ENCODE measurements at places on chromosomes 3 and 15. TPM values are rescaled to one million over a fixed set of nuclear protein-coding genes. Genes with fewer than 3 reads are reported as not detected.

Gene SEMA6D
- total RNA-seq: 8.0 TPM

Gene DUOX2
- total RNA-seq: 3.8 TPM

Gene GABRB3
- 3.2 TPM for total RNA-seq

Gene TBCCD1
- 11.3 TPM for total RNA-seq

Gene PLIN1
- total RNA-seq: 1.1 TPM

Gene HCLS1
- 76.5 TPM for total RNA-seq

Gene GOLGA8M
- 3.0 TPM for total RNA-seq

Gene MEGF11
- 3.0 TPM for total RNA-seq

Gene HACL1
- total RNA-seq: 15.2 TPM

Gene CPN2
- not detected for total RNA-seq

Gene ATP8B4
- 9.4 TPM for total RNA-seq

Gene TMEM207
- not detected for total RNA-seq

Gene CFAP100
- not detected for total RNA-seq

Gene GPR62
- not detected for total RNA-seq

Gene MME
- total RNA-seq: 79.1 TPM

Gene RTP4
- total RNA-seq: 5.6 TPM

Gene AZI2
- total RNA-seq: 84.6 TPM
